Mesendoderm (in vitro differentiated cells): ENCODE measurements at places on chromosomes 2 and 18.

GRCh38 chr2:54560146-54560881 lies 104.2 kb downstream of the SPTBN1 start:
- no peak for DNase-seq

DNA sequence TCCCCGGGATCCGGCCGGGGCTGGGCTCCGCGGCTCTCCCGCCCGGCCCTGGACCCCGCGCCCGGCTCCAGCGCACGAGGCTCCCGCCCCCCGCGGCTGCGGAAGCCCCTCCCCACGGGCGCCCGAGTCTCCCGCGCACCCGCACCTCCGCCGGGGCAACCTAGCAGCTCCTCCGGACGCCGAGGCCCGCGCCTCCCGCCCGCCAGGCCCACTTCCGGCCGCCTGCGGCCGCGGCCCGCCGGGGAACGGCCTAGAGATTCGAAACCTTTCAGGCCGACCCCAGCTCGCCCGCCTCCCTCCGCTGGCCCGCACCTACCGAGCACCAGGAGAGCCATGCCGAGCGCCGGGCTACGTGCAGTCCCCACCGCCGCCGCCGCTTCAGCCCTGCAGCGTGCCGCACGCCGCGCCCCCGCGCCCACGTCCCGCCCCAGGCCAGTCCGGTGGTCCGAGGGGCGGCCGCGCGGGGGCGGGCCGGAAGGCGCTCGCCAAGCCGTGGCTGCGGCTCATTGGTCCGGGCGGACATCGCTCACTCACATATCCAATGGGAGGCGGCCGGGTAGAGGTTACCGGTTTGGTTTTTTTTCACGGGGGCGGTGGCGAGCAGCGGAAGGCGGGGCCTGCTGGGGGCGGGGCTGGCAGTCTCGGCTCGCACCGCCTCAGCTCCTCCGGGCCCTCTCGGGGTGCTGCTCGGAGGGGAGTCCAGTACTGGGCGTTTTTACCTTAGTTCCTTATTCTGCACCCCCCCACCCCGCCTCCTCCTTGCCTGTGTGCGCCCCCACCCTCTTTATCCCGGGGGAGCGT lies at the start of gene PDIA6:
TSS of gene PDIA6 (minus strand) at position 424 of the 801 bp plus-strand sequence. CDS start at position 335, 89 bp downstream.
- peak; percentile 97 for DNase-seq

DNA sequence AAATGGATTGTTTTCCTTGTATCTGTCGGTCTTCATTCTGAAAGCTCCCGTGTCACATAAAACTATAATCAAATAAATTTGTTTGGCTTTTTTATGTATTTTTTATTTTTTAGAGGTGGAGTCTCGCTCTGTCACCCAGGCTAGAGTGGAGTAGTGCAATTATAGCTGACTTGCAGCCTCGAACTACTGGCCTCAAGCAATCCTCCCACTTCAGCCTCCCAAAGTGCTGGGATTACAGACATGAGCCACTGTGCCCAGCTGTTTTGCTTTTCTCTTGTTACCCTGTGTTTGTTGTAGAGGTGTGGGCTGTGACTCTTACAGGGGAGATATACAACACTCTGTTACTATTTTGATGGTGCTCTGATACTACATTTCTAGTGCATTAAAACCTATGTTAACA lies 2.2 kb downstream of the GALM start:
- DNase-seq = no peak

GRCh38 chr2:58866040-58866439 lies 624.9 kb upstream of the FANCL start:
- peak; percentile 81 for DNase-seq

DNA sequence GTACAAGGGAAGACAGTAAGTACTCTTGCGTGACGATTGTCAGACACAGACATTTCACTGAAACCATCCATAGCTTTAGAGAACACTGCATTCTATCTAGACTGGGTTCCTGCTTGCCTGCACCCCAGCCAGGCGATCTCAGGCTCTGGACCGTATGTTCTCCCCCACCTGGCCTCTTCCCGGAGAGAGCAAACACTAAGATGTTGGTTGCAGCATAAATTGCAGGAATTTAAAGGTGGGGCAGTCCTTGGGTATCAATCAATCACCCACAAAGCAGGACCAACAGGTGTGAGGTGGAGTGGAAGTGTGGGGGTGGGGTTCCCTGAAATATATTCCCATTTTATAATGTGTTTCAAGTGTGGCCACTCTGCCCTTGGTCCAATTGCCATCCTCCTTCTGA lies 103.6 kb upstream of the TGFA start:
- DNase-seq = no peak

DNA sequence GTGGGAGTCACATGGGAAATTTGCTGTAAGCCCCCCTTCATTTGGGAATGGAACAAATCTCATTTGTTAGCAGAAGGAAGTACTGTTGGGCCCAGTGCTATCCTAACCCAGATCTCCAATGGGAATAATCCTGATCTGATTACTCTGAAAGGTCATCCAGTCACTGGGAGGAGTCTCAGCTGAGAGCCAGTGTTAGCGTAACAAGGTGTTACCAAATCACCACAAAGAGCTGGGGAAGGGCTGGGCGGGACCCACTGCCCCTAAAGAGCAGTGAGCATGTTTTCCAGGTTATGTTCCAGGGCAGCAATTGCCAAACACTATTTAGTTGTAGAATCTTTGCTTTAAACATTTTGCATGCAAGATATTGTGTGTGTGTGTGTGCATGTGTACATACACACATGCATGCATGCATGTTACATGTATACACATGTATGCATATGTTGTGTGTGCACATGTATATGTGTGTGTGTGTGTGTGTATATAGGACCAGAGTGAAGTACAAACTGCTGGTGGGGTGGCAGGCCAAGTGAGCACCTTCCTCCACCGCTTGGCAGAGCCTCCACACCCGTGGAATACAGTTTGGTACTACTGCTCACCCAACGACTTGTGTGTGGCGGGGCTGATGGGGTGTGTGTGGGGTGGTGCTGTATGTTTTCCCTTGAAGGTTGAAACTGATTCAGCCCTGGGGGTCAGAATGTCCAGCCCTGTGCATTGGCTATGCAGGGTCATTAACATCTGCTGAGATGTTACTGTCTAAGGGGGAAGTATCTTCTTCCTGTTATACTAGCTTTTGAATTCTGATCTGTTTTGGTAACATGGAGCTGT lies 15.2 kb downstream of the INPP5D start:
- no peak for DNase-seq
